ENCODE measurements at places on chromosomes 1 and 21. TPM values are rescaled to one million over a fixed set of nuclear protein-coding genes. Genes with fewer than 3 reads are reported as not detected.

The AMPD1 gene
- 0.50 TPM for total RNA-seq

GRCh38 chr21:26715116-26715515 is 130.1 kb downstream of the ADAMTS1 start:
- DNase-seq = no peak

- no peak for DNase-seq
These were observed 19.1 kb downstream of the CDC42BPA start for GRCh38 chr1:227299241-227299627.

DNA sequence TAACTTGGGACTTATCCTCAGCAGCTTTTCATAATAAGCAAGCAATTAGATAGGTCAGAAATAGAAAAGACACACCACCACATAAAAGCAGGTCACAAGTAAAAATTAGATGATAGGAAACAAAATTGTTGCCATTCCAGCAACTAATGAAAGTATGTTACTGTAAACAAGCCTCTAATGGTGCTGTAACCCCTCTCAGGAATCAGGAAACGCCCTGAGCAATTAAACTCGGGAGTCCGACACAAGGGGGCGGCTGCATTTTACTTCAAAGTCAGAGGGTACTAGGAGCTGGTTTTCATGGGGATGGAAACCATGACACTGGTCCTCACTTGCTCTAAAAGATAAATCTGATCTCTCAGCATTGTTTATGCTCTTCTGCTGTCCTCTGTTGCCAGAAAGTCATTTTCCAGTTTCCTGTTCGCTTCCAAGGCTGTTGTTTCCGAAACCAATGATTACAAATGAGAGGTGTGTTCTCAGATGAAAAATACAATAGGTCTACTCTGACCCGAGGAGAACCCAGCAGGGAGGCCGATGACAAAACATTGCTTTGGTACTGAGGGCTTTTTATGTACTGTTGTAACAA is 93.4 kb downstream of the TGFBR3 start:
- no peak for DNase-seq

- DNase-seq = no peak
These were observed 54.0 kb upstream of the CSF3R start for GRCh38 chr1:36536727-36537126.

The CELA3A gene
- 0.56 TPM for total RNA-seq

The CENPS gene
- 13.2 TPM for total RNA-seq

The DNALI1 gene
- 4.1 TPM for total RNA-seq
